ENCODE measurements at places on chromosomes 2 and 18.

- no peak for DNase-seq
Observed at GRCh38 chr2:237143676-237144440, 58.2 kb downstream of the COPS8 start.

DNA sequence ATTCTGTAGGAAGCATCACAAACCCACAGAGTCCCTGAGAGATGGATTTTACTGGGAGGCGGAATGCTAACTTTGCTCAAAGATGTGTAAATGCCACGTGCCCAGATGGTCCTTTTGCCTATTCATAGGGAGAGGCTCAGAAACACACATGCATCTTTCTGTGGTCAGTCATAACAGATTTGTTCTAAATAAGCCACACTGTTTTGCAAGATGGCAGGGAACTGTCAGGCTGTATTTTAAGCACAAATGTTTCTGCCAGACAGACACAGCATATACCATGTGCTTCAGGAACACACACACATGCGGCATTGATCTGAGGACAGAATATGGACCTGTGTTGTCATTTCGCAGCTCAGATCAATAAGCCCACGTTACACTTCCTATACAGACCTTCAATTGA, 312.0 kb downstream of the GPD2 start:
- DNase-seq = no peak

DNA sequence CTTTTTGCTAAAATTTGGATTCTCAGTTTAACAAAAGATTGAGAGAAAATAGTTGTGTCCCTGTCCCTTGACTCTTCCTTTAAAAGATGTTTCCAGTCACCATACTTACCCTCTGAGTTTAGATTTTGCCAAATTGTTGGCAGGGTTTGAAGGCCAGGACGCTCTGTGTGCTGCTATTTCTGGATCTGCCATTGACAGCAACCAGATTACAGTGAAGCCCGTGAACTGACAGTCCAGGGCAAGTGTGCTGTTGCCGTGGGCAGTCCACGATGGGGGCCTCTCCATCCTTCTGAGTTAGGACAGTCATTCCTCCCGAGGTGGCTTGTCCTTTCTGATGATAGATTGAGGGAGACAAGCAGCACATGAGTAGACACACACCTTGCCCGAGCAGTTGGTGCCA, 89.9 kb downstream of the PTPRM start:
- DNase-seq = no peak

GRCh38 chr2:40606862-40607261, 155.0 kb upstream of the SLC8A1 start:
- no peak for DNase-seq

- DNase-seq = no peak
Observed at GRCh38 chr18:55795101-55795669, 207.2 kb upstream of the TCF4 start.

DNA sequence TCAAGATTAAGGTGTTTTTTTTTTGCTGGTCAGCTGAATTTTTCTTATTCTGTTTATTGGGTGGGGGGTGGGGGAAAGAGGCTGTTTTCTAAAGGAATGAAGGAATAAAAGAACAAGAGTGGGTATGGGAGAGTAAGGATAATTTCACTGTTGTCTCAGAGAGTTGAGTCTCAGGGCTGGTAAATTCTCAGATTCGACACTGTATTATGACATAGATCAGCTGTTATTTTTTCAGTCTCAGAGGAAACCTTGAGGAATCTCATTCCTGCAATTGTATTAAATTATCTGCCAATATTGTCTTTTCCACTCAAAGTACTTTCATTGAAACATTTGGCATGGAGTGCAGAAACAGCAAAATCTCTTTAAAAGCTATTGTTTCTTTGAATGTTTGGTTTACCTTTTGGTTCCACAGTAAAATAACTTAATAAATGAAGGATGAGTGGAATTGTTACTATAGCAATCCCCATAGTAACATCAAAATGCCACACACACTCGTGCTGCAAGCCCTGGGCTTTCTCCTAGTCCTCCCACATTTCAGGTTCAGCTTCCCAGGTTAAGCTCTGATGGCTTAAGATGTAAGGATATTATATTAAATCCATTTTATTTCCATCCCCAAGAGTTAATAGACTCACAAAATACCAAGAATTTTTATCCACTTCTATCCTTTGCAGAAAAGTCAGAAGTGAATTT, 478.7 kb upstream of the TCF4 start:
- no peak for DNase-seq

DNA sequence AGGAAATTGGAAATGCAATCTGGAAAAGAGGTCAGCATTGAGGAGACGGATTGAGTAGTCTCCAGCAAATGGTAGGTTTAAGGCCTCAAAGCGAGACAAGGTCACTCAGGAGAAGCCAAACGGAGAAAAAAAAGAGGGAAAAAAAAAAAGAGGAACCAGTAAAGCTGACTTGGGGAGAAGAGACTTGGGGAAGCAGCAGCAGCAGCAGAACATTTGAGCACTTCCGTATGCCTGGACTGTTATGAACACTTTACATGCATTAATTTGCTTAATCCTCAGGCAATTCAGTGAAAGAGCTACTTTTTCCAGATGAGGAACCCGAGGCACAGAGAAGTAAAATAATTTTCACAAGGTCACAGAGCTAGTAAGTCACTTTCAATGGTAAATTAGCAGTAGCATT, 81.3 kb downstream of the OSBPL6 start:
- no peak for DNase-seq

GRCh38 chr2:62192811-62193210, 3.1 kb upstream of the B3GNT2 start:
- DNase-seq = no peak

GRCh38 chr2:123518367-123518766, 506.7 kb upstream of the CNTNAP5 start:
- no peak for DNase-seq

DNA sequence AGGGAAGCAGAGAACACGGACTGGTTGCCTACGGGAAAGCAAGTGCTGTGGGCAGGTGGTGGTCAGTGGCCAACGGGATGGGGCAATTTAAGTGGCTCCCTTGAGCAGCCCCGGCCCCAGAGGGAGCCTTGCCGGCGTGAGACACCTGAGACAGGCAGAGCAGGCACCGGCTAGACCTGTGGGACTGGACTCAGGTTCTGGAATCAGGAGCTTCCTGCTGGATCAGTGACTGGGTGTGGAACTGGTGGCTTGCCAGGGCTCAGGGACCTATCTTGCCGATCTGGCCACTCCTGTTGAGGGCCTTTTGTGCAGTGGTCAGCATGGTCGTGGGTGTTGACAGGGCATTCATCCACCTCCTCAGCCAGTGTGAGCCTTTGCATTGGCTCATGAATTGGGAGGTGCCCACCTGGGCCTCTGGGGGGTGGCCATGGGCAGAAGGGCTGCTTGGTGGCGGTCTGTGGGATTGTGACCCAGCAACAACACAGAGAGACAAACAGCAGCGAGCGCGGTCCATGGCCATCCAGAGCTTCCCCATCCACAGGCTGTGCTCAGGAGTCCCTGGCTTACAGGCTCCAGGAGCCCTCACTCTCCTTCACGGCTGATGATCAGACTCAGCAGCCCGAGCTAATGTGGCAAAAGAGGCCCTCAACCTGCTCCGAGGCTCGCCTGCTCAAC, 85.4 kb upstream of the ZNF516 start:
- no peak for DNase-seq

DNA sequence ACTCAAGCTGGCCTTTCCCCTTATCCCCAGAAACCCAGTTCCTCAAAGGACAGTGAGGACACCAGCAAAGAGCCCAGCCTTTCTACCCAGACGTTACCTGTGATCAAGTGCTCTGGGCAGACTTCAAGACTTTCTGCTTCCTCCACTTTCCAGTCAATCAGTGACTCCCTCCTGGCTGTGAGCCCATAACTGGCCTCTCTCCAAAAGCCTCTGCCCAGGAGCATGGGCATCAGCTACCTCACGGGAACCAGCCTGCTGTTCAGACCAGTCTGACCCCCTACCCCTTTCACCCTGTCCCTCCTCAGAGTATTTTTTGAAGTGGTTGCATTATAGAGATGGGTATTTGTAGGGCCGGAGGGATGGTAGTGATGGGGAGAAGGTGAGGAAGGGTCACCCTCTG, 27.7 kb upstream of the CYP27A1 start:
- no peak for DNase-seq

DNA sequence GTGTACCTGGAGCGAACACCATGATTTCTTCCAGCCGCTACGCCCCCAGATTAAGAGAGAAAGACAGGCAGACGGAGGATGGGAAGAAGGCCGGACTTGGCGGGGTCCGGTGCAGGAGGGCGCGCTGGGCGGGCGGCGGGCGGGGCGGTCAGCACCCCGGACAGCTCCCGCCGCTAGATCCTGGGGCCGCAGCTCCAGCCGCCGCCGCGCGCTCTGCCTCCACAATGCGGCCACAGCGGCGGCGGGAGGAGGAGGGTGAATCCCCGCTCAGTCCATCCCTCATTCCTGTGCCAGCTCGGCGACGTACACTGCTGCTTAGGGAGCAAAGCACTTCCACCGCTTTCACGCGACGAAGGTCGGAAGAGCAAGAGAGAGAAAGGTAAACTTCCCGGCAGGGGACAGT, at the start of gene AKAIN1:
AKAIN1 (minus strand) TSS at position 226 of the 403 bp plus-strand sequence; CDS start at position 22, 204 bp downstream.
- no peak for DNase-seq

DNA sequence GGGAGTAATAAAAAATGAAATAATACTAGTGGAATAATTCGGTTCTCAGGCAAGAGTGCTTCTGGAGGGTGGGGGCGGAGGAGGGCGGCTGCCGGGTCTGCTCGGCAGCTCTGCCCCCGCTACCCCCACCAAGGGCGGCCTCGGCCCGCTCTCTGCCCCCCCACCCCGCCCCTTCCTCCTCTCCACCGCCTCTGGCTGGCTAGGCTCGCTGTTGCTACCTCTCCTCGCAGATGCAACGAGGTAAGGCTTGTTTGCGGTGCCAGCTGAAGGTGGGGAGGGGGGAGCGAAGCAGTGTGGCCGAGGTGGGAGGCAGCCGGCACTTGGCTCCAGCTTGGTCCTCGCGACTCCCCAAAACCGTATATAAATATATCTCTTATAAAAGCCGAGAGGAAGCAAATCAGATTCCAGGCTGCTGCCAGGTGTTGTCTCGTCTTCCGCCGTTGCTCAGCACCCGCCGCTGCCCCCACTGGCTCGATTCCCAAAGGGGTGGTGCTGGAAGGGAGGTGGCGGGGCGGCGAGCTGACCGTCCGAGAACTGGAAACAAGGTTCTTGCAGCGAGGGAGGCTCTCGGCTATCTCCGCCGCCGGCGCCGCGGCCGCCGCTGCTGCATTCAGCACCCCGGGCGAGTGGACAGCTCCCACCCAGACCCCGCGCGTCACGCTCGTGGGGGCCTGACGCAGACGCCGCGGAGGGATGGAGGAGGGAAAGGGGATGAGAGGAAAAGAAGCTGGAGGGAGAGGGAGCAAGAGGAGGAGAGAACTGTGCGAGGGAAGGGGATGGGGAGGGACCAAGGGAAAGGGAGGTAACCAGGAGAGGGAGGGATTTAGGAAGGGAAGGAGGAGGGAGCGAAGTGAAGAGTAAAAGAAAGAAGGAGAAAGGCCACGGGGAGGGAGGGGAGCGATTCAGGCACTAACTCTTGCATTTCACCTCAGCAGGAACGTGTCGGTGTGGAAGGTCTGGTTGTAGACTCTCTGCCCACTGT, at the start of gene MARCHF4:
MARCHF4 (minus strand) TSS at position 763 of the 982 bp plus-strand sequence. CDS start 2,223 bp downstream, outside the sequence.
- no peak for DNase-seq

All from stimulated activated CD4-positive, alpha-beta T cell treated with anti-CD3 and anti-CD28 coated beads, TNF-alpha, amount 100 ng/mL, for 1 hour (primary cell).